ENCODE measurements at places on chromosomes 4 and X.

- DNase-seq: no peak
Measured at GRCh38 chr4:99013884-99014523, 18.5 kb downstream of the METAP1 start.

DNA sequence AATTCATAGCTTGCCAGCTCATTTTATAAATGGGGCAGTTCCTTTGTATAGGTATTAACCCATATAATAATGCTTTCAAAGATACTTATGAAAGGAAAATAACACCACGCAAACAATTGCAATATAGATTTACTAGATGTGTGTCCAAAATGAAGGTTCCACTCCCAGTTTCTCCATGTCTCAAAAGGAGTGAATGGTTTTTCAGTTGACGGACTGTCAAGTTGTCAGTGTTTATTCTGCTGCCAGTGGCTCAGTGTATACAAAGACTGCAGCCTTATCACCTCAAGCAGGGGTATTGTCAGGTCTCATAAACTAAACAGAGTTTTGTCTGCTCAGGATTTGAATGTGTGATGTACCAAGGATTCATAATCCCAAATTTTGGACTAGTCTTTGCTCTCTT is 585.3 kb upstream of the ATOH1 start:
- no peak for DNase-seq

GRCh38 chr4:70704931-70705182 is 16.5 kb downstream of the UTP3 start:
- no peak for DNase-seq

DNA sequence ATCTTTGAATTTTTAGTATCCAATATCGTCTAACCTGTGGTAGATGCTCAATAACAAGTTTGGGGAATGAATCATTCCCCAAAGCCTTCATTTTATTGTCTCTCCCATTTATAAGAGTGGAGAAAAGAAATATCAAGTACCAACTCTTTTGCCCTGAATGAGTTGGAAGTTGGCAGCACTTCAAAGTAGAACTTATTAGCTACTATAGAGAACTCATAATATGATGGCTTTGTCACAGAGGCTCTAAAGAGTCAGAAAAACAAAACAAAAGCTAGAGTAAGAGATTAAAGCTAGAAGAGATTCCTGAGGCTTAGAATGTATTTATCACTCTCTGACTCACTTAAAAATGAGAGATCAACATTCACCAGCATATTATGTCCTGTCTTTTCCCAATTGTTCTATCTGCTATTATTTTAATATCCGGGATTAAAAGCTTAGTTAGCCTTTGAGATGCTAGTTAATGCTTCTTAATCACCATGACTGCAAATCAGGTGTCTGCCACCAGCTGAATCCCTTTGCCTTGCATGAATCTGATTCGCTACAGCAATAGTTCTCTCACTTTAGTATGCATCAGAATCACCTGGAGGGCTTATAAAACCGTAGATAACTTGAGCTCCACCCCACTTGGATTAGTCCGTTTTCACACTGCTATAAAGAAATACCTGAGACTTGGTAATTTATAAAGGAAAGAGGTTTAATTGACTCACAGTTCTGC is 77.9 kb downstream of the PALLD start:
- no peak for DNase-seq

DNA sequence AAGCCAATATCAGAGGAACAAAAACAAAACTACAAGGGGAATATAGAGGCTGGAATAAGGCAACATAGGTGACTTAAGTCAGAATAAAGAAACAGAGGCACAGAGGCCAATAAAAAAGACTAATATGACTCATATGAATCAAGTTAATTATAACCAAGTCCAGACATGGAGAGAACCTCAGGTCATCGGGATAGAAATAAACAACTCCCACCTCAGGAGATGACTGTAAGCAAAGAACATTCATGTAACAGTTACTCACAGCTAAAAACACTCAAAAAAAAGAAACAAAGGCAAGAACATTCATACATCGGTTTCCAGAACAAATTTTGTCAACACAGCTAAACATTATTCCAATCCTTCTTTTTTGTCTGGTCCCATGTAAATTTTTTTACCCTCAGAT is 60.3 kb upstream of the RXFP1 start:
- no peak for DNase-seq

DNA sequence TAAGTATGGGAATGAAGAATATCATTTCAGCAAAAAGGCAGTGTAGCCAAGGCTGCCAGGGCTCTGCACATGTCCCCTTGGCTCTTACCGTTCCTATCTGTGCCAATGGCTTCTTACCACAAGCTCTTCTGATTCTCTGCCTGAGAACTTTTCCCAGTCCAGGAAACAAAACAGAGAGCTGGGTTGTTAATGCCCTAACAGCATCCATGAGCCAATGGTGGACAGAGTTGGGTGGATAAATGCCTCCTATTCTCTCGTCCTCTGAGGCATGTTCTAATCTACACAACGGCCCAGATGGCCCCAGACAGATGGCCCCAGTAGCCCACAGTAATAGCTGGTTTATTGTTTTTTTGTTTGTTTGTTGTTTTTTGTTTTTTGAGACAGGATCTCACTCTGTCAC is 28.0 kb downstream of the SCD5 start:
- no peak for DNase-seq

DNA sequence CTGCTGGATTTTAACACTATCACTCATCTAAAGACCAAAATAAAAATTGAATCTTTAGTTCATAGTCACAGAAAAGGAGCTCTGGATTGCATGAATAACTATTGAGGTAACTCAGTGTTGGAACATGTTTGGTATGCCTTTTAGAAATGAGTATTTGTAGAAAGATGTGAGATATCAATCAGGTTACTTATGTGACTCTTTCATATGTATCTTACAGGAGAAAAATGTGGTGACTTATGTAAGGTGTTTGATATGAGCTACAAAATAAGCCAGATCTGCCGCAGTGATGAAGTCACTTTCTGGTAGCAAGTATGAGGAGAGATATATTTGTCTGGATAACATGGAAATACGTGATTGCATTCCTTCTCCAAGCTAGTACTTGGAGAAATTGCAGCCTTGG is 1653.3 kb upstream of the PCDH7 start:
- no peak for DNase-seq

GRCh38 chr4:13711233-13711785 is 83.8 kb upstream of the BOD1L1 start:
- no peak for DNase-seq

- DNase-seq: peak; percentile 65
Measured at GRCh38 chr4:105709081-105709450, 482 bp downstream of the GSTCD start.

- DNase-seq: no peak
Measured at GRCh38 chr4:1490654-1491327, 84.5 kb upstream of the NKX1-1 start.

DNA sequence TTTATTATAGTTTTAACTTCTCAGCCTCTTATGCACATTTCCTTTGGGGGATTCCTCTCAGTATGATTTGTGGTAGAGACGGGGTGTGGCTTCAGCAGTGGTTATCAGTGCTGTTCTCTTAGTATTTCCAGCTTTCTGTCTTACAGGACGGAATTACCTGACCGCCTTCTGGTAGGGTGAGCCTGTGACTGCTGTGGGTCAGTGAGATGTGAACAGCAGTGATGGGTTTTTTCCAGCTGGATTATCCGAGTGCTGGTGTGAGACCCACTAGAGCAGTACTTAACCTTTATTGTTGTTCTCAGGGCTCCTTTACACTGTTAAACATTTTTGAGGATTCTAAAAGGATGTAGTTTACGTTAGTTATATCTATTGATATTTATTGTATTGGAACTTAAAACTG is 135.2 kb downstream of the SLIT2 start:
- DNase-seq: no peak

GRCh38 chr4:85777908-85778631 is 303.1 kb downstream of the ARHGAP24 start:
- no peak for DNase-seq

DNA sequence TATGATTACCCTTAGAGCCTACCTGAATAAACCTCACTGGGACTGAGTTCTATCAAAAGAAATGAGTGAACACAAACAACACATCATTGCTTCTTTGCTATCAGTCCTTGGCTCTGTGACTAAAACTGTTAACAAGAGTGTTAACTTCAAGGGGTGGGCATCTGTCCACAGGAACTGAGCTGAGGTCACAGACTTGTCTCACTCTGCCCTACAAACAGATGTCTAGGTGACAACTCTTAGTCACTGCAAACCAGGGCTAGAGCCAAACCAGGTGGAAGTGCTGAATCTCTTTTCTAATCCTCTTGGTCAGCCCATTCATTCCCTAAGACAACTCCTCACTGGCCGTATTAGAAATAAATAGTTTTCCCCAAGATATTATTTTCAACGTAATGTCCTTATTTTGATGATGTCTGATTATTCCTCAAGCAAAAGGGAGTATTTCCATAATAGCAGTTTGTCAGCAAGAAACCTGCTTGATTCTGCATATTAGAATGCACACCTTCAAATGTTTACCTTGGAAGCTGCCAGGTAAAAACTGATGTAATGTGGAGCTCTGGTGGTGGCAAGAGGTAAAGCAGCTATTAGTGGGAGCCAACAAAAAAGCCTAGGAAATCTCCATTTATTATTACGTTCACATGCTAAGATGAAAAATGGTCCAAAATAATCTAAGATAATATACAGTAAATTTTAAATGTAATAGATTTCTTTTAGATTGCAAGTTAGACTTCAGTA is 4.0 kb downstream of the COL25A1 start:
- no peak for DNase-seq

GRCh38 chr4:22385611-22386011 is 130.3 kb downstream of the ADGRA3 start:
- DNase-seq: no peak

DNA sequence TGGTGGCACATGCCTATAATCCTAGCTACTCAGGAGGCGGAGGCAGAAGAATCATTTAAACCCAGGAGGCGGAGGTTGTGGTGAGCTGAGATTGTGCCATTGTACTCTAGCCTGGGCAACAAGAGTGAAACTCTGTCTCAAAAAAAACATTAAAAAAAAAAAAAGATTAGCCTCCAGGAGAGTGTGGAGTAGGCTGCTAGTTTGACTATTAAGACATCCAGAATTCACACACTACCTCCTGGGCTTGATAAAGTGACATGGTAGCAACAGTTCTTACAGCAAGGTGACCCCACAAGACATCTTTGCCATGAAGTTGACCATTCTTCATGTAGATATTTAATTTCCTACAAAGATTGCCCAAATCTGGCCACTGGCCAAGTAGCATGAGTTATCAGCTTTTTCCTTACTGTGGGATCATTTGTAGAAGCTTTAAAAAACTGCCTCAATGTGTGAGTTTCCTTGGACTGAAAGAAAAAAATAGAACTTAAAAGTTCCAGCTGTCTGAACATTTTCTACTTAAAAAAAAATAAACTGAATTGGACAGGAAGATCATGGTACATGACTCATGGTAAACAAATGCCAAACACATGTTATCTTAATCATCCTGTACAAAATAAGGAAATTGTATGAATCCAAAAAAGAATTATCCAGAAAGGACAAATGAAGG is 35.3 kb upstream of the SPRY1 start:
- peak; percentile 11 for DNase-seq

DNA sequence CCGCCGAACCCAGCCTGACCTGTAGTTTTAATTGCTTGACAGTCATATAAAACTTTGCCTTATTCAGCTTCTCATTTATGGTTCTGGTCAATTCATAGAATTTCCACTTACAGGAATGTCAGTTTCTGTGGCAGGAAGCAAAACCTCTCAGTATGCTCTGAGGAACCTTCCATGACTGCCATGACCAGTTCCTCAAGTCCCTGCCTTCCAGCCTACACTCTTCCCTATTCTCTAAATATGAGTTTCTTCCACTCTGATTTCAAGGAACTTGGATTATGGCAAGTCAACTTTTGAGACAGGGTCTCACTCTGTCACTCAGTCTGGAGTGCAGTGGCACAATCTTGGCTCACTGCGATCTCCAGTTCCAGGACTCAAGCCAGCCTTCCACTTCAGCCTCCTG is 26.0 kb upstream of the NSUN7 start:
- DNase-seq: no peak

DNA sequence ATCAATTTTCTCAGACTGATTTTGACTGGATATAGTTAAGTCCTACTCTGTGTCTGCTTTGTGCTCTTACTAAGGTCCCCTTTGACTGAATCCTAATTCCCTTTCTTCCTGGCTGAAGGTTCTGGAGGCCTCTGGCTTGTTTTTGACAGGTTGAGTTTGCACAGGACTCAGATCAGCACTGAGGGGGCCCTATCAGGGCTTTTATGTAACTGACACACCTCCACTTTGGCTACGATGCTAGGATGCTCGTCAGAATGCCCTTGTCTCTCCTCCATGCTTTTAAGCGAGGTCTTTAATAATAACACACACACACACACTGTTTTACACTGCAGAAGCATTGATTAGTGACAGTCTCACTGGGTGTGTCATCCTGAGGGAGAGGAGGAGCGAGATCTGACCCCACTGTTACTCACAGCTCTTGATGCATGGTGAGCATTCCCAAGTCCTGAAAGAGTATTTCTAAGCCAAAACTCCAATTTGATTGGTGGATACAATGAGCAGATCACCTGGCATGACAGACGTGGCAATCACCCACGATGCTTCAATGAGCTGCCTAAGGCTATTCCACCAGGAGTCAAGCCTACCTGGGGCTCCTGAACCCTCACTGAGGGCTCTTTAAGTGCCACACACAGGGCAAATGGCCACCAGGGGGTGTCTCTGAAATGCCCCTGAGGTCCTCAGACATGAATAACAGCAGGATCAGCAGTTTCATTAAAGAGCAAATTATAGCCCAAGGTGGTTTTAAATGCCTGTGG is 130.4 kb upstream of the CPEB2 start:
- peak; percentile 26 for DNase-seq

GRCh38 chr4:154211506-154211905 is 280.1 kb downstream of the DCHS2 start:
- DNase-seq: no peak

DNA sequence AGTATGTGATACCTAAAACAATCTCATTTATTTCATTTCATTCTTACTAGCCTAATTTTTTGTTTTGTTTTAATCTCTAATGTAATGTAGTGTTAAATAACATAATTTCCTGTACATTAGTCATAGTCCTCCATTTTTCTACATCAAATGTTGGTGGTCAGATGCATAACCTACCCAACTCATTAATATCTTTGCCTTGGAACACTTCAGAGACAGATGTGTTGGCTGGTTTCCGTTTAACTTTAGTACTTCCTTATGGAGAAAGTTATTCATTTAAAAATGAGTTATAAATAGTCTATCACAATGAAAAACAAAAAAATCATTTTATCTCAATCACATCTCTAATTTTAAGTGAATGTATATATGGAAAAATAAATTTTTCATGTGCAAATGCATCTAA is 190.2 kb downstream of the ANTXR2 start:
- DNase-seq: no peak

GRCh38 chr4:71867598-71867997 is 83.7 kb upstream of the GC start:
- DNase-seq: no peak

GRCh38 chrX:100748108-100748507 is 16.2 kb upstream of the SYTL4 start:
- DNase-seq: peak; percentile 7

GRCh38 chr4:137762591-137762990 is 230.3 kb upstream of the PCDH18 start:
- no peak for DNase-seq

- no peak for DNase-seq
Measured at GRCh38 chr4:147764337-147764736, 32.4 kb downstream of the ARHGAP10 start.

All from SJCRH30 (cell line).